ENCODE measurements at places on chromosomes 3 and 15.

DNA sequence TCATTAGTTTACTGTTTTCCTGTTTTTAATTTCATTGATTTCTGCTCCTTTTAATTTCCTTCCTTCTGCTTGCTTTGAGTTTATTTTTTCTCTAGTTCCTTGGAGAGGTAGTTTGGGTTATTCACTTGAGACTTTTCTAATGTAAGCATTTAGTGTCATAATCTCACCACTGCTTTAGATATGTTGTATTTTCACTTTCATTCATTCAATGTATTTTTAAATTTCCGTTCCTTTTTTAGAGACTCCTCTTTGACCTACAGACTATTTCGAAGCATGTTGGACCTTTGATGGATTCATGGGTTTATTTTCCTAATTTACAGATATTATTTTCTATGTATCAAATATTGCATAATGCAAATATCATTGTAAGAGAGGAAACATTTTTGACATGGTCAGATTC is 23.3 kb downstream of the KLHL18 start:
- DNase-seq, result no peak

GRCh38 chr3:12178091-12178820 is 19.5 kb upstream of the TIMP4 start:
- no peak for DNase-seq

DNA sequence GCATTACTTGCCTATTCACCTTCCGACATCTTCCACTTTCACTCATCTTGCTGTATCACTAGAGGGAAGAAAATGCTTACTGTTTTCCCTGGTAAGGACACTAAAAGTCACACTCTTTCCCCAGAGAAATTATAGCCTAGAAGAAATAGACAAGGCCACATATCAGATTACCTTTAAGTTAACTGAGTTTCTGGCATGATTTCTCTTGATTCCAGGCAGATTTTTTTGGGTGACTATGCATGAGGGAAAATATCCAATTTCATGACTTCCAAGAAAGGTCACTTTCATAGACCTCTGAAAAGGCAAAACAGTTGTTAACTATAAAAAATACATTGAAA is 30.3 kb downstream of the TCF12 start:
- DNase-seq, result no peak

DNA sequence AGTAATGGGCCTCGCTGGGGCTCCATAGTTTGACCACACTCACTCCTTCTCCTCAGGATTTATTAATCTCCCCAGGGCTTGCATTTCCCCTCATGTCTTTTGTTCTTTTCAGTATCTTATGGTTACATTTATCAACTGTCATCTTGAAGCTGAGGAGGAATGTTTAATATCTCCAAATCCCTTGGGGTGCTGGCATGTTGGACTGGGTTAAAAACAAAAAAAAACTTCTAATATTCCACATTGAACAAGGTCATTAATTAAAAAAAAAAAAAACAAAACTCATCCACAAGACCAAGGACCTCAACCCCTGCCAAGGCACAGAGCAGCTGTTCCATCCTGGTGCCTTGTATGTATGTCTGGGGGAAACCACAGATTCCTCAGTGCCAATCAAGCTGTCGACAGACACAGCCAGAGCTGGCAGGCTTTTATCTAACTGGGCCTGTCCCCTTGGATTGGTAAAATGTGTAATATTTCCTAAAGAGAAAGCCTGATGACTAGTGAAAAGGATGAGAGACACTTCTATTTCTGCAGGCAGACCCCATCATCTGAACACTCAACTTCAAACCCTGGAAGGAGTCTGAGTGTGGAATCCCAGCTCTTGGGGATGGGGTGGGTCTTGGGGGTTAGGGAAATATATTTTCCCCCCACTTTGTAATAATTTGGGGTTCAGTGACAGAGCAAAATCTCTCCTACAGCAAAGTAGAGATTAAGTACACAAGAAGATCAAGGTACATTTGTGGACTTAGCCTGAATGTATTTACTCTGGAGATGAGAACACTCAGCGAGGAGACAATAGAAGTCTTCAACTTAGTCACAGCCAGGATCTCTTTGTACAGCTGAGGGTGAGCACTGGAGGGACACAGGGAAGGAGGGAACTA is 69.1 kb downstream of the TTC23 start:
- DNase-seq, result no peak

DNA sequence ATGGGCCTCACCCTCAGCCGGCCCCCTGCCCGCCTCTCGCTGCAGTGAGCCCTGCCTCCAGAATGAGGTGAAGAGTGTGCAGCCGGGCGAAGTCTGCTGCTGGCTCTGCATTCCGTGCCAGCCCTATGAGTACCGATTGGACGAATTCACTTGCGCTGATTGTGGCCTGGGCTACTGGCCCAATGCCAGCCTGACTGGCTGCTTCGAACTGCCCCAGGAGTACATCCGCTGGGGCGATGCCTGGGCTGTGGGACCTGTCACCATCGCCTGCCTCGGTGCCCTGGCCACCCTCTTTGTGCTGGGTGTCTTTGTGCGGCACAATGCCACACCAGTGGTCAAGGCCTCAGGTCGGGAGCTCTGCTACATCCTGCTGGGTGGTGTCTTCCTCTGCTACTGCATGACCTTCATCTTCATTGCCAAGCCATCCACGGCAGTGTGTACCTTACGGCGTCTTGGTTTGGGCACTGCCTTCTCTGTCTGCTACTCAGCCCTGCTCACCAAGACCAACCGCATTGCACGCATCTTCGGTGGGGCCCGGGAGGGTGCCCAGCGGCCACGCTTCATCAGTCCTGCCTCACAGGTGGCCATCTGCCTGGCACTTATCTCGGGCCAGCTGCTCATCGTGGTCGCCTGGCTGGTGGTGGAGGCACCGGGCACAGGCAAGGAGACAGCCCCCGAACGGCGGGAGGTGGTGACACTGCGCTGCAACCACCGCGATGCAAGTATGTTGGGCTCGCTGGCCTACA is 8.5 kb downstream of the GRM2 start:
- DNase-seq, result no peak

DNA sequence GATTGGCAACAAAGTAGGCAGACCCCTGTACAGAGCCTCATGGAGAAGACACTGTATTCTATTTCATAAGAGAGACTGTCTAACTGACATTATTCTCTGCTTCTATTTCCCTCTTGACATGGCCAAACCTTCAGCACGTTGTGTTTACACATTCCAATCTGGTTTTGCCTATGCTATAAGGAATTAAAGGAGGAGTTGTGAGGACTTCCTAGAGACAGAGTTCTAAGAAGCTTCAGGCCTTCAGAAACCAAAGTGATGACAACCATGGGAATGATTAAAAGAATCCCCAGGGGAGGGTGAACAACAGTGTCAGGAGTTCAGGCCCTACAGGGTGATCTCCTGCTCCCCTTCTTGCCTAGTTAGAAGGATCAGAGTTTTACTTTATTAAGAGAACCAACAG is 44.9 kb upstream of the CAPN7 start:
- DNase-seq, result no peak

Data from stimulated activated CD8-positive, alpha-beta memory T cell treated with anti-CD3 and anti-CD28 coated beads, Interleukin-4, amount 100 ng/mL, for 4 hours (primary cell).